ENCODE measurements at places on chromosomes 11 and 22. TPM values are rescaled to one million over a fixed set of nuclear protein-coding genes. Genes with fewer than 3 reads are reported as not detected.

CCDC134 gene
- 4.2 TPM for total RNA-seq

TIGD3 gene
- 0.20 TPM for total RNA-seq

DNA sequence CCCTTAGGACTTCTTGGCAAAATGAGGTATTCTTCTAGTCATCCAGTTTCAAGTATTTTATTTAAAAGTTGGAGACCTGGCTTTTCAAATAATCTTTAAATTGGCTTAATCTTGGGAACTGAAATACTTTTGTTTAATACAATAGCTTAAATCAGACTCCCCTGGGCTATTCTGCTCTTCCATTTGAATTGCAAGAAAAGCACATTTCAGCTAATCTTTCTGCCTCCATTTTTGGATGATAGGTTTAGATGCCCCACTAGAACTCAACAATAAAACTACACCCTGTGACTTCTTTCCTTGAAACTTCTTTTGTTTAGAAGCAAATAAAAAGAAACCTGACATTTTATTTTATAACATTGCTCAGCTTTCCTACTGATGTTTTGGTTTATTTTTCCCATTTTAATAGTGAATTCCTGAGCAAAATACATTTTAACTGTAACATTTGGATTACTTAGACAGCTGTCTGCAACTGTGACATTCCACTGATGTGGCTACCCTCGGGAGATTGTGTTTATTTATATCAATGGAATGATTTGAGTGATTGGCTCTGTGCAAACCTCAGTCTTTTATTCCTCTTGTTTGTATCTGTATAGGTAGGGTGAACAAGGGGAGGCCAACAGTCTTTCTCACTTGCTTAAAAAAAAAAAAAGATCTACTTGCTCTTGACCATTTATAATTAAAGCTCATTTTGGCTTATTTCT, 1045.8 kb upstream of the CNTN5 start:
- DNase-seq: no peak

GRCh38 chr22:44924098-44924497, 85.7 kb downstream of the PHF21B start:
- DNase-seq: no peak

- DNase-seq: no peak
These were observed 8.0 kb downstream of the POLD4 start for GRCh38 chr11:67345247-67345919.

DNA sequence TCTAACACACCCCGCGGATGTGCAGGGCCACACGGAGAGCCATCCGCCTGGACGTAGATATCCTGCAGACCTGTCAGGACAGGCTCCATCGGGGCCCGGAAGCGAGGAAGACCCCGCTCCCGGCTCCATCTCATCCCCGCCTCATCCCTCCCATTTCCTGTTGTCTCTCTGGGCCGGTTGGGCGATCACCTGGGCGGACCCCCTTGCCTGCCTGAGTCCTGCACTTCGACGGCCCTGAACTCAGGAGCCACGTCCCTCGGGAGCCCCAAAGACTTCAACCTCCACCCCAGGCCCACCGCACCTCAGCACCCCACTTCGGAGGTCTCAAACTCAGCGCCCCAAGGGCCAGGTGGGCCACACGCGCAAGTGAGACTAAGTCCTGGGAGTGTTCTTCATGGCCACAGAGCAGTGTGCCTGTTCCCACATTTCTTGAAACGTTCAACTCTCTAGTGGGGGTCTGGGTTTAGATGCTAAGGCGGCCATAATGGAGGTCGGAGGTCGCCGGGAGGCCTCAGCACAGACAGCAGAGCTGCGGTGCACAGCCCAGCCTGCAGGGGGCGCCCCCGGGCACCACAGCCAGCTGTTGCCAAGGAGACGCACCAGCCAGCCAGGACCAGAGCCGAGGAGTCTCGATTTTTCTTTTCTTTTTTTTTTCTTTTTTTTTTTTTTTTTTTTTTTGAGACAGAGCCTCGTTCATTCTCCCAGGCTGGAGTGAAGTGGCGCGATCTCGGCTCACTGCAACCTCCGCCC, 26.0 kb upstream of the FADD start:
- DNase-seq: no peak

DNA sequence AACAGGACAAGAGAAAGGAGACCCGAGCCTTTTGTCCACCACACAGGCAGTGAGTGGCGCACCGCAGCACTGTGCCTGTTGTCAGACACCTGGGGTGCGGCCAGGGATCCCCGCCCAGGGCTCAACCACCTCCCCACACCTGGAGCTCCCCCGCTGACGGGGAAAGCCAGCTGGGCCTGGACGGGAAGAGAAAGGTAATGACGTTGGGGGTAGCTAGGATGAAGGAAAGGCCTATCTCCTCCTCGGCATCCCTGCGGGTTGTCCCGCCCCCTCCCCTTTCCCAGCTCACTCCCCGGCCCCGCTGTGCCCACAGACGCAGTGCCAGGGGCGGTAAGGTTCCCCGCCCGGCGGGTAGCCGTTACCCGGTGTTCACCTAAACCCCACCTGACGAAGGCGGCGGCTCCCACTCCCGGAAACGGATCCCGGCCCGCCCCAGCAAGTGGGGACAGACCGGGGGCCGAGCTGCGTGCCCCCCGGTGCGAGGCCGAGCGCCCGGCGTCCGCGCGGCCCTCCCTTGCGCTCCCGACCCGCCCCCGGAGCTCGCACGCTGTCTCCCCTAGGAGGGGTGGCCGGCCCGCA, 495 bp downstream of the HYOU1 start:
- peak; percentile 24 for DNase-seq

GRCh38 chr11:129691142-129691541, 124.5 kb upstream of the TMEM45B start:
- no peak for DNase-seq

DNA sequence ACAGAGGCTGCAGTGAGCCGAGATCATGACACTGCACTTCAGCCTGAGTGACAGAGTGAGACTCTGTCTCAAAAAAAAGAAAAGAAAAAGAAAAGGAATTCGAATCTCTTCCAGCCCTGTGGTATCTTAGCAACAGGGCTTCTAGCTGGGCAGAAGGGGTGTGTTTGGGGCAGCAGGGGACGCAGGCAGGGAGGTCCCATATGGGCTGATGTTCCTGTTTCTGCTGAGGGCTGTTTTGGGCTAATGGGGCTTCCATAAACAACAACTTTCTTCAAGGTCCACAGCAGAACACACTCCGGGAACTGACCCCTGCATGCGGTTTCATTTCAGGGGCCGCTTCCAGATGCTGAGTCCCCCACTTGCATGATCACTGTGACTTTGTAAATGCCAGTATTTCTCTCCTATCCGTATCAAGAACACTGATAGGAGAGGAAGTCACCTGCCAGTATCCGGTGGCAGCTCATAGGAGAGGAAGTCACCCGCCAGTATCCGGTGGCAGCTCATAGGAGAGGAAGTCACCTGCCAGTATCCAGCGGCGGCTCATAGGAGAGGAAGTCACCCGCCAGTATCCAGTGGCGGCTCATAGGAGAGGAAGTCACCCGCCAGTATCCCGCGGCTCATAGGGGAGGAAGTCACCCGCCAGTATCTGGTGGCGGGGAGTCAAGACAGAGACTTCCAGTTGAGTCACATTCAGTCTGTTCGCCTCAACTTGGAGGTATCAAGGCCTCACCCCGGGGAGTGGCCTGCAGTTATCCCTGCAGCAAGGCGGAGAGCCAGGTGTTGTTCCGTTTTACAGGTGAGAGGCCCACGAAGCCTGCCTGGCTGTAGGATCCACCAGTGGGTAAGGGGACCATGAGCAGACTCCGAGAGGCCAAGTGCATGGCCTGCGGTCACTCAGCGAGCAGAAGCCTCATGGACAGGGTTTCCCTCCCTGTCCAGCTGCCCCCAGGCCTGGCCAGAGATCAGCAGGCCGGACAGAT, 8.3 kb upstream of the FGF19 start:
- no peak for DNase-seq

PTGDR2 gene
- 1.0 TPM for total RNA-seq

GRCh38 chr11:111886844-111887243, 7.5 kb downstream of the CFAP68 start:
- DNase-seq: no peak

- DNase-seq: no peak
These were observed 306.8 kb downstream of the CNTN5 start for GRCh38 chr11:99327527-99327926.

FBXO7 gene
- 41.0 TPM for total RNA-seq

- DNase-seq: no peak
These were observed 100.0 kb downstream of the PAX6 start for GRCh38 chr11:31711137-31711536.

DNA sequence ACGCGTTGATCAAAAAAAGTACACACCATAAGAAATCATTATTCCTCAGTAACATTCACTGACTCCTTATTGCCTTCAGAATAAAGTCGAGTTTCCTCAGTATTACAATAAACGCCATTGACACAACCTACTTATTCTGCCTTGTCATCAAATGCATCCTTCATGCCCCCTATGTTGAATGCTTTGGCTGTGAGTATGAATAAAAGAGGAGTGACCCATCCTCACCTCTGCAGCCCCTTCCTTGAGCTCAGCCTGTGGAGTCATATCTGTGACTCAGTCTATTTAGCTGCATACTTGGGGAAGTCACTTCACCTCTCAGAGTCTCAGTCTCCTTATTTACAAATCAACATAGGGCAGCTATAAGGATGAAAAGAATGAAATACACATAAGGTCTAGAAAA, 65.1 kb downstream of the USP35 start:
- no peak for DNase-seq

OR8B3 gene
- not detected for total RNA-seq

DNA sequence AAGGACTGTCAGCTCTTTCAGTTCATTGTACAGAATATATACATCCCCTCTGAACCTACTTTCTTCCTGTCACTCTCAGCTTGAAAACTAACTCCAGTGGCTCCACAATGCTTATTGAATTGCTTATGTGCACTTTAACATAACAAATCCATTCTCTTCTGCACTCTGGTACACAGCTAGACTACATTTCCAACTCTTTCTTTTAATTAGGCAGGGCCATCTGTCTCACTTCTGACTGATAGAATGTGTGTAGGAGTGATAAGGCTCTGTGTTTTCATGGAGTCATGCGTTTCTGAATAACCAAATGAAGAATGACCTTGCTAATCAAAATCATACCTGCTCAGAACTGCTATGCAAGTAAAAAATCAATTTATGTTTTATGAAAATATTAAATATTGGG, 278.5 kb upstream of the CCDC179 start:
- no peak for DNase-seq

DNA sequence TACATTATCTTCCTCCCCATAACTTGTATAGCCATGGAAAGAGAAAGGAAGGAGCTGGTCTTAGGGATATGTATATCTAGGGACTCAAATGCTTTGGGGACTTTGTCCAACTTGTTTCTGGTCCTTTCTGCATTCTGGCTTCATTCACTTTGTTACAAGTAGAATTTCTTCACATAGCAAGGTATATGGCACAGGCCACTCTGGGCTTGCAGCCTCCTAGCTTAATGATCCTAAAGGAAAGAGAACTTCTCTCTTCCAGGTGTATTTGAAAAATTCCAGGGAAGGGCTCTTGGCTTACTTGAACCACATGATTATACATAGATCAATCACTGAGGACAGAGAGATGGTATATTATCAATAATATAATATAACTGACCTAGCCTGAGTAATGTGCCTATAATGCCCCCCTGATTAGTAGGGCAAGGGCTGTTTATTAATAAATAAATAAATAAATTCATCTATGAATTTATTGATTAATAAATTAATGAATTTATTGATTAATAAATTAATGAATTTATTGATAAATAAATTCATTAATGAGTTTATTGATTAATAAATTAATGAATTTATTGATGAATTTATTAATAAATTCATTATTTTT, 48.2 kb upstream of the CEP295 start:
- no peak for DNase-seq

DNA sequence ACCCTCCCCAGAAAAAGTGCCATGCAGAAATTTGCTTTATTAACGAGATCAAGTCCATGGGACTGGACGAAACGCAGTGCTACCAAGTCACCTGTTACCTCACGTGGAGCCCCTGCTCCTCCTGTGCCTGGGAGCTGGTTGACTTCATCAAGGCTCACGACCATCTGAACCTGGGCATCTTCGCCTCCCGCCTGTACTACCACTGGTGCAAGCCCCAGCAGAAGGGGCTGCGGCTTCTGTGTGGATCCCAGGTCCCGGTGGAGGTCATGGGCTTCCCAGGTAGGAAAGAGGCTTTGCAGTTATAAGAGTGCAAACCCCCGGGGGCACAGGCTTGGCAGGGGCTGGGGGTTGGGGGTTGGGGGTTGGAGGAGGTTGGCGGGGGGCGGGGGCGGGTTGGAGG, 4.2 kb downstream of the APOBEC3H start:
- no peak for DNase-seq

- DNase-seq: no peak
These were observed 9.5 kb downstream of the DRICH1 start for GRCh38 chr22:23622634-23623033.

TRMU gene
- total RNA-seq: 36.1 TPM

CABP4 gene
- 0.66 TPM for total RNA-seq

SYCE3 gene
- not detected for total RNA-seq

DNA sequence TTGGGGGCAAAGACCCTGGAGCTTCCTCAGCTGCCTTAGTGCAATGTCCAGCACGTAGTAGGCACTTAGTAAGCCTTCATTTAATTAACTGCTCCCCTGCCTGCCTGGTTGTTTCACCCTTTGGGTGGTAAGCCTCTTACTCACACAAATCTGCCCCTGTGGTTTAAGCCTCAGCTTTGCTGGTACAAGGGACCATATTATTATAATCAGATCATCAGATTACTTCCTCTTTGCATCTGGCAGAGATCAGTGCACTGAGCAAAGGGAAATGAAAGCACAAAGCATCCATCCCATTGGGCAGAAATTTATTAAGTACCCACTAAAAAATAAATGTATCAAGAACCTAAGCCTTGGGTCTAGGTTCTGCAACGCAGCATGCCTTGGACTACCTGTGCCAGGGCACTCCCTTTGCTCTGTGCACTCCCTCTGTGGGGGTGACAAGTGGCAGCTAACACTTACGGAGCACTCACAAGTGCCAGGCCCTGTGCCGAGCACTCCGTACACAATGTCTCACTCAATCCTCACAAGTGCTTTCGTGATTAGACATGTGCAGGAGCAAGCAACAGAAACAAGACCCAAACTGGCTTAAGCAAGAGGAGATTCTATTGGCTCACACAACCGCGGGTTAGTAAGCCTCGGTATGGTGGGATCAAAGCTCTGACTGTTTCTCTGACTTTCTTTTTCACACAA, 34.9 kb upstream of the DAGLA start:
- DNase-seq: no peak

- DNase-seq: no peak
These were observed 40.5 kb downstream of the GRAMD4 start for GRCh38 chr22:46660604-46661201.

DNA sequence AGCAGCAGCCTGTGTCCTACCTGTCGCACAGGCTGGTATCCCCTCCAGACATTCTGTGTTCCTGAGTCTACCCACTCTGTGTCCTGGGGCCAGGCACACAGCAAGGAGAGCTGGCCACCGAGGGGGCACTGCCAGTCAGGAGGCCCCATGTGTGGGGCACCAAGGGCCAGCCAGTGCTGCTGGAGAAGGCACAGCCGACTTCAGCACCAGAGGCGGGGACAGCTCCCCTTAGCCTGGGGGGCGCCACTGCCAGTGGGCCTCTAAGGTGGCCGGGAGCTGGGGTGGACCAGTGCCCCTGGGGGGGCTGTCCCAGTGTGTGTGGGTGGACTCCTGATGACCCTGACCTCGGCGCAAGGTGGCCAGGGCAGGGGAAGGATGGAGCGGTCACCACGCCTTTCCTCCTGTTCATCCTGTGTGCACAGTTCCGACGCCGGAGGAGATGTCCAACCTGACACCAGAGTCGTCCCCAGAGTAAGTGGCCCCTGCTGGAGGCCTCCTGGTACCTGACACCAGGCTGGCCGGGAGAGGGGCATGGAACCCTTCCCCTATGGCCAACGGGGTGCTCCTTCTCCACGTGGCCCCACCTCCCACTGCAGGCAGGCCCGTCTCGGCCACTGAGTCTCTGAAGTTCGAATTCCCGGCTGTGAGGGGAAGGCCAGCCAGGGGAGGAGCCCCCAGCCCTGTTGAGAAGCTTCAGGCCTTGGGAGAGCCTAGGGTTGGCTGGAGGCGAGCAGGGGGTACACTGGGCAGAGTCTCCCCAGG, 35.4 kb downstream of the MOB2 start:
- DNase-seq: no peak
